ENCODE measurements at places on chromosomes 5 and 9. TPM values are rescaled to one million over a fixed set of nuclear protein-coding genes. Genes with fewer than 3 reads are reported as not detected.

DNA sequence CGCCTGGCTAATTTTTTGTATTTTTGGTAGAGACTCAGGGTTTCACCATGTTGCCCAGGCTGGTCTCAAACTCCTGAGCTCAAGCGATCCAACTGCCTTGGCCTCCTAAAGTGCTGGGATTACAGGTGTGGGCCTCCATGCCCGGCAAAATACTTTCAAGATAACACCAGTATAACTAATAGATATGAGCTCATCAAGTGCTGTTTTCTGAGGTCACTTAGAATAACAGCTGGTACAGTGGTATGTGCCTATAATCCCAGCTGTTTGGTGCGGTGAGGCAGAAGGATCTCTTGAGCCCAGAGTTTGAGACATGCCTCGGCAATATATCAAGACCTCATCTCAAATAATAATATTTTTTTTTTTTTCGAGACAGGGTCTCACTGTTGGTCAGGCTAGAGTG, 30.5 kb upstream of the CREBRF start:
- no peak for DNase-seq

DNA sequence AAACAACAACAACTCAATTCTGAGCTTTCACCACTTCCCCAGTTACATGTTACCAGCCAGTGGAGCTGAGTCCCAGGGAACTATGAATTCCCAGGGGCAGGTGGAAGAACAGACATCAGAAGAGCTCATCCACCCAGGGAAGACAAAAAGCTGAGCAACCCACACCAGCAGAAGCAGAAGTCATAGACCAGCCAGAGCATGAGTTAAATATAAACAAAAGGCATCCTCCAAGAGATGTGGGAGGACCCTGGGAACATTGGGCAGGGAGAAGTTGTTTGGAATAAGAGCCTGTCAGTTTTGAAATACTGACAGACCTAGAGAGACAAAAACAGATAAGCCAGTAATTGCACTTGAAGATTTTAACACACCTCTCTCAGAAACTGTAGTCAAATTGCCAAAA, 102.3 kb upstream of the LMX1B start:
- DNase-seq, result no peak

DNA sequence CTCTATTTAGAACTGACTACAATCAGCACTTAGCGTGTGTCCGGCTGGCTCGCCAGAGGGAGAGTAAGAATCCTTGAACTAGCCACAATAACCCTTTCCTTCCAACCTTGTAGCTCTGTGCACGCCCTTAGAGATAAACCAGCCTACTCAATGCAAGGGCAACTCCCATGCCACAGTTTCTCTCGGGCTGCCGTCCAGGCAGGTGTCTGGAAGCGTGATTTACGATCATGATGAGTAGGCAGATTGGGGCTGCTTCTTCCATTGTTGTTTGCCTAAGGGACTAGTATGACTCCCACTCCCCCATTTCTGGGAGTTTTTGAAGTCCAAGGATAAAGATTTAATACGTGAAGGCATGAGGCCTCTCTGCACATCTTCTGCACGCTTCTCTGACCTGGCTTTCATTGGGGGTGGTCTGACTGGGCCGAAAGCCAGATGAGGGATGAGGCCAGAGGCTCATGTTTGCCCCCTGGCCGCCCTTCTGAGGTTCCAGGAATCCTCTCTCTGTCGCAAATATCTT, 134.0 kb upstream of the MYO10 start:
- DNase-seq, result no peak

The HMCN2 gene
- total RNA-seq, result not detected

- no peak for DNase-seq
Observed at GRCh38 chr5:39214912-39215709, 4.3 kb downstream of the FYB1 start.

DNA sequence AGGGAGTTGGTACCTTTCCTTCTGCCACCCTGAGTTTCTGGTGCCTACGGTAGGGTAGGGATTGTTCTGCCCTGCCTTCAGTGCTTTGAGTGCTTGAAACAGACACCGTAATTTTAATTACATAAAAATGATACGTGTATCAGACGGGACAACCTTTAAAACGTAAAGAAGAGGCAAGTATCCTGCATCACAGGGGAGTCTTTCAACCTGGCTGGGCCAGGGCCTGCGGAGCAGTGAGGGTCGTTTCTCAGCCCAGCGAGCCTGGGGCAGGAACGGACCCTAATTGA, 483 bp upstream of the DAB2IP start:
- DNase-seq, result no peak

- DNase-seq, result peak; percentile 86
Observed at GRCh38 chr5:127517480-127518318, at the start of gene PRRC1. PRRC1 (plus strand) TSS chr5:127517640; CDS start chr5:127523480, 5,840 bp downstream.

DNA sequence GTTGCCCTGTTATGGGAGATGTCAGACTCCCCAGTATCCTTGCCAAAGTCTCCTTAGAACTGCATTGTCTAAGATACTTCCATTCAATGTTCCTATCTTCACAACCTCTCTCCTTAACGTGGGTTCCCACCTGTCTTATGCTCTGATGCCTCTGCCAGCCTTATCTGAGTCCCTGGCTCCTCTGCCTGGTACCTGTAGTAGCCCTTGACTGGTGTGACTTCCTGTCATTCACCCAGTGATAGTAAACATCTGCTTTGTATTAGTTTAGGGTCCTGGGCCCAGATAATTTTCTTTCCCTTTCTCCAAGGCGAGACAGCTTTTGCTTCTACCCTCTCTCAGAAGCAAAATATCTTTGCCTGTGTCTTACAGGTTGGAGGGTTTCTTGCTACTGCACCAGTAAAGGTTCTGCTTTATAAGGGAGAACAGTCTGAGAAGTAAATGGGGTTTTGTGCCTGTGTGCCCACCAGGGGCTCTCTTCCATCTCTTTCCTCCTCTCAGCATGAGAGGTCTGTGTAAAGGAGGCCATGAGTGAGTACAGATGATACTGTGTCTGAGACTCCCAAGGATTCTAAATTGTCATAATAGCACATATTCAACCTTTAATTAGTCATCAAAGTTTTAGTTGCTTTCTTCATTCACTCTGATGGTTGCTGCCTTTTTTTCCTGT, 220.8 kb downstream of the PRR16 start:
- DNase-seq, result no peak

The APBA1 gene
- total RNA-seq, result 0.34 TPM

The TPPP gene
- 0.07 TPM for total RNA-seq

The IFNB1 gene
- not detected for total RNA-seq

GRCh38 chr9:124272118-124272517, 14.4 kb downstream of the NEK6 start:
- no peak for DNase-seq

The FYB1 gene
- total RNA-seq, result 1.3 TPM

DNA sequence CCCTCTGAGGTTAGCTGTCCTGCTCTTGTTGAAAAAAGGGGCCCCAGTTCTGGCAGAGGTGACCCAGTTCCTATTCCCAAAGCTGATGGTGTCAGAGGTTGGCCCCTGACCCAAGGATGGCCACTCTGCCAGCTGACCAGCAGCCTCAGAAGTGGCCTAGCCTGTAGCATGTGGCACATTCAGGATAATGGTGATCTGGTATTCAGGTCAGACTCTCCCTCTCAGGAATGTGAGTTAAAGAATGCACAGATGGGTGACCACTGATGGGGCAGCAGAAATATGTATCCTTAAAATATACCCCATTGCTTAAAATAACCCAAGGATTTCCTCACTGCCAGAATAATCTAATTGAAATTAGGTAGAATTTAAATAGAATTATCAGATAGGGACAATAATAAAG, 369.2 kb downstream of the SEMA5A start:
- DNase-seq, result no peak

DNA sequence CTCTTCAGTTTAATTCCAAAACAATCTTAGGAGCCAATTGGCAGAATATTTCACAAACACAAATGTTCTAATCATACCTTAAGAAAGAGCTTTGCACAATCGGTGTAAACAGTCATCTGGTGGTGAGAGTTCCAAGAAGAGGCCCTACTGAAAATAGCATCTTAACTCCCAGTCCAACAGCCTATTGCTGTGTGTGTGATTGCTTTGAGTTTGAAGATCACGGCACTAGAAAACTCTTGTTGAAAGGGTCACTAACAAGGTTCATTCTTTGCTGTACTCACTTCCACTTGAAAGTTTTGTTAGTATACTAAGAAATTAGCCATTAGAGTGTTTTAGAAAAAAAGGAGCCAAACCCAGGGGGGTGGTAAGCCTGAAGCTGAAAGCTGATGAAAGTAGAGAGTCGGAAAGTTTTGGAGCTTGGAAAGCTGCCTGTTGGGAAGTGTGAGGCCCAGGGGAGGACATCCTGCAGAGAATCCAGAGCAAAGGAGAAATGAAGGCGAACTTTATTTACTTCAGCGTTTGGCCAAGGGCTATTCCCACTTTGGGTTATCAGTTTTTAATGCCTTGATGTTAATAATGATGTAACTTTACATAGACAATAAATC, 180.3 kb upstream of the GHR start:
- DNase-seq, result no peak

GRCh38 chr5:143014017-143014651, 244.0 kb downstream of the ARHGAP26 start:
- no peak for DNase-seq

The UBE2D2 gene
- total RNA-seq, result 183 TPM

GRCh38 chr5:107712359-107712870, 41.7 kb upstream of the EFNA5 start:
- DNase-seq, result no peak

The LSM11 gene
- 4.3 TPM for total RNA-seq

- no peak for DNase-seq
Observed at GRCh38 chr9:95991326-95991725, 115.8 kb downstream of the ERCC6L2 start.

The LMNB1 gene
- total RNA-seq, result 27.7 TPM

The ATP10B gene
- total RNA-seq, result not detected

GRCh38 chr9:6805532-6805931, 47.8 kb downstream of the KDM4C start:
- DNase-seq, result no peak

- DNase-seq, result no peak
Observed at GRCh38 chr5:10741661-10742060, 19.4 kb downstream of the DAP start.

The ACER2 gene
- 5.5 TPM for total RNA-seq

DNA sequence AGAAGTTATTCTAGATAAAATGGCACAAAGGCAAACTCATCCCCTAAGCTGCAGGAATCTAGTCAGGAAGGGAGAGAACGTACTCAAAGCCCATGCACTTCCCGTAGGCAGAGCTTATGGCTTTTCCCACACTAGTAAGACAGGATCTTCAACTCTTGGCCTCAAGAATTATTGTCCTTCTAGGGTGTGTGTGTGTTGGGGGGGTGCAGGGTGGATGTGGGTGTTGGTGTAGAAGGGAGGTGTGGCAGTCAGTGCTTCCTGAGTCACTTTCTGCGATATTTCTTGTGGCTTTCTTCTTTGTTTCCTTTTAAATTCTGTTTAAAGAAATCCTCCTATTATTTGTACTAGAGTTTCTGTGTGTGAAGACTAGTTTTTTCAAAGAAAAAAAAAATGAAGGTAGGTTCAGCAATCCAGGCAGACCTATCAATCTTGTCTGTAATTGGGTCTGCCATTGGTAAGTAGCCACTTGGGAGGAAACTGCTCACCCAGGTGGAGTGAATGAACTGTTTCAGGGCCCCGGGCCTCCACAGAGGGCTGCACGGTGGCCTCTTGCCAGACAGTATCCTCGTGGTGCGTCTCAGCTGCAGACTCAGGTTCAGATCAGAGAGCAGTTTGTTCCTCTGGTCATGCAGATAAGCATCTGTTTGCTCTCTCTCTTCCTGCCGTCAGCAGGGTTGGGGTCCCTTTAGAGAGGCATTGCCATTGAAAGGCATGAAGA, 131.9 kb downstream of the NPR3 start:
- no peak for DNase-seq

DNA sequence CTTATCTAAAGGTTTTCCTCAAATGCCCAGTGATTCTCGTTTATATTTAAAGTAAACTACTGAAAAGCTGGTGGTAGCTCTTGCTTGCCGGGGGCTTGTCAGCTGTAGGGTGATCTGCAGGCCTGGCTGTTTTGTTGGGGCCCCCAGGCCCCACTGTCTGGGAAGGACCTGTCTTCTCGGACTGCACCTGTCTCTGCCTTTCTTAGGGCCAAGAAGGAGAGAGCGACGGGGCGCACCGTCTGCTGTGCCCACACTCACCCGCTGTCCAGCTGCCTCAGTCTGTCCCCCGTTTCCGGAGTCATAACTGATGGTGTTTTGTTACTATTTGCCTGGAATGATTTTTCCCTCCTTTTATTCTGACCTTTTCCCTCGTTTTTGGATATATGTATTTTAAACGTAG, 94.1 kb upstream of the CACNA1B start:
- no peak for DNase-seq

DNA sequence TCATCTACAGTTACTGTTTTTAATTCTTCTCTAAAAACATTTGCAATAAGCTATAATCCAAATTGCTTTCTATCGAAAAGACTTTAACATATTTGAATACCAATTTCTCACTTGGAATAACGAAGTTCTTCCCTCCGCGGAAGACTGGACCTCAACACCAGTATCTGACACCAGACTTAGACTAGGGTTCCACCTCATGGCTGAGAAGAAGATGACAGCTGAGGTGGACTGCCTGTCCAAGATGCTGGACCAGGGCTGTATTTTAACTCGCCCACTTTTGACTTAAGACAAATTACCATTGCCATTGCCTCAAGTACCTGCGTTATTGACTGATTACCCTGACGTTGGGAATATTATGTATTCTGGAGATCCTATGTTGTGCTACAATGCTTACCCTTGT, 34.1 kb downstream of the ZMAT2 start:
- no peak for DNase-seq

DNA sequence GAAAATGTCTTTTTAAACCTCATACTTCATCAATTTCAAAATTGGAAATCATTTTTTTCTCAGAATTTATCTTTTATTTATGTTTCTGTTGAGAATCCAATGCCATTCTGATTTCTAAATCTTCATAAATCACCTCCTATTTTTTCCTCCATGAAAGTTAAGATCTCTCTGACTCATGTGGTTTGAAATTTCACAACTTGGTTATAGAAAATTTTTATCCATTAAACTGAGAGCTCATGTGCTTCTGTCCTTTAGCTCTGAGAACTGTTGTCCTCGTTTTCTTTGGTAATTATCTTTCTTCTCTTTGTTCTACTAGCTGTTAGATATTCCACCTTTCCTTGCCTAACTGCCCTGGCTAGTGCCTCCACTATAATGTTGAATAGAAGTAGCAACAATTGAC, 1.5 kb upstream of the RNF180 start:
- DNase-seq, result no peak

DNA sequence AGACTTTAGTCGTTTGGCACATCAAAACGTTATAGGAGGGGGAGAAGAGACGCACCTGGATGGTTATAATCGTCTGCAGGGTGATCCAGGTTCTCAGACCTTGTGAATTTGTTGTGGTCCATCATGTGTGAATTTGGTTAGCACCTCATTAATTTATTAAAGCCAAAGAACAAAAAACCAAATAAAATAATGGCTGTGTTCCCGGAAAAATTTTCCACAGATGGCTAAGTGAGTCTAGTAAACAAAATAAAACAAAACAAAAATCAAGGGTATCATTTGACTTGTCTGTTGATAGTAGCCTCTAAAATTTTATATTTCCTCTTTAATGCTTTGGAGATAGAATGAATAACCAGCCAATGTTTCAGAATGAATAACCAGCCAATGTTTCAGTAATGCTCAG, 119.7 kb downstream of the ACTBL2 start:
- DNase-seq, result no peak

- no peak for DNase-seq
Observed at GRCh38 chr5:68000805-68001204, 214.8 kb upstream of the PIK3R1 start.
